ENCODE measurements at places on chromosomes 7 and 10. TPM values are rescaled to one million over a fixed set of nuclear protein-coding genes. Genes with fewer than 3 reads are reported as not detected.

Gene SCART1
- 0.37 TPM for polyA plus RNA-seq

Gene COL28A1
- polyA plus RNA-seq = 2.7 TPM

- no peak overlapping the region for H3K27ac ChIP-seq
- H3K4me3 ChIP-seq = no peak overlapping the region
- no peaks in the 10 kb centered on the region for H3K36me3 ChIP-seq
- no peaks in the 10 kb centered on the region for H3K27me3 ChIP-seq
- DNase-seq = no peak
Measured at GRCh38 chr10:120005207-120006201, 113.0 kb downstream of the SEC23IP start.

DNA sequence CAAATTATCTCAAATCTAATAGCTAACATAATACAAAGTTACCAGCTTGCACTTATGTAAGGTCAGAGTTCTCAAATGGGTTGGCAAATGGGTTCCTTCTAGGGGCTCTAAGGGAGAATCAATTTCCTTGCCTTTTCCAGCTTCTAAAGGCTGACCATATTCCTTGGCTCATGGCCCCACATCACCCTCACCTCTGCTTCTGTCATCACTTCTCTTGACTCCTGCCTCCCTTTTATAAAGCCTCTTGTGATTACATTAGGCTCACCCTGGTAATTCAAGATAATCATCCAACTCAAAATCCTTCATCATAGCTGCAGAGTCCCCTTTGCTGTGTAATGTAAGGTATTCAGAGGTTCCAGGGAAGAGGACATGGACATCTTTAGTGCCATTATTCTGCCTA, 42.1 kb downstream of the CHN2 start:
- no peaks in the 10 kb centered on the region for H3K27me3 ChIP-seq
- no peak overlapping the region for H3K4me3 ChIP-seq
- DNase-seq = no peak
- H3K36me3 ChIP-seq = no peaks in the 10 kb centered on the region

- H3K36me3 ChIP-seq = no peaks in the 10 kb centered on the region
- no peak for DNase-seq
- no peaks in the 10 kb centered on the region for H3K4me1 ChIP-seq
- H3K4me3 ChIP-seq = no peak overlapping the region
- H3K27me3 ChIP-seq = no peaks in the 10 kb centered on the region
Measured at GRCh38 chr7:46360296-46360695, 439.2 kb upstream of the IGFBP3 start.

- H3K4me3 ChIP-seq = no peak overlapping the region
- H3K36me3 ChIP-seq = no peaks in the 10 kb centered on the region
- H3K27ac ChIP-seq = no peak overlapping the region
Measured at GRCh38 chr7:101826081-101826835, 8.8 kb downstream of the CUX1 start.

- no peaks in the 10 kb centered on the region for H3K4me1 ChIP-seq
- peak overlapping the region; percentile 37 for H3K4me3 ChIP-seq
- no peak overlapping the region for H3K27ac ChIP-seq
Measured at GRCh38 chr10:43304687-43305333, 37.9 kb upstream of the RASGEF1A start.
